ENCODE measurements at places on chromosomes 7 and 10.
A peak's percentile ranks its signal among the peaks of the same experiment; 100 is the strongest.

GRCh38 chr10:55628260-55628701, 732.8 kb downstream of the ZWINT start:
- DNase-seq = no peak

DNA sequence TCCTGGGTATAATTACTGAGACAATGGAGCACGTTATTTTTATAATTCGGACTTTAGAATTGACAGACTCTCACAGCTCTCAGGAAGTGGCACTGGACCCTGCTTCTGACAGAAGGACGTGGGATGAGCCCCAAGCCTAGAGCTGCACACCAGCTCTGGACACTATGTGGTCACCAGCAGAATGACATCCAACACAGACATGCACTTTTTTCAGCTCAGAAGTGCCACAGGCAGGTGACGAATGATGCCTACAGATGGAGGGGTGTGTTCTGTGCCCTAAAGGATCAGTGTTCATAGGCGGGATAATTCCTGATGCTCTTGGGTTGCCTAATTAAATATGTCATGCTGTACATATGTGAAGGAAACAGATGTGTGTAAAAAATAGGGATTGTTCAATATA, 87.9 kb downstream of the VIPR2 start:
- no peak for DNase-seq

DNA sequence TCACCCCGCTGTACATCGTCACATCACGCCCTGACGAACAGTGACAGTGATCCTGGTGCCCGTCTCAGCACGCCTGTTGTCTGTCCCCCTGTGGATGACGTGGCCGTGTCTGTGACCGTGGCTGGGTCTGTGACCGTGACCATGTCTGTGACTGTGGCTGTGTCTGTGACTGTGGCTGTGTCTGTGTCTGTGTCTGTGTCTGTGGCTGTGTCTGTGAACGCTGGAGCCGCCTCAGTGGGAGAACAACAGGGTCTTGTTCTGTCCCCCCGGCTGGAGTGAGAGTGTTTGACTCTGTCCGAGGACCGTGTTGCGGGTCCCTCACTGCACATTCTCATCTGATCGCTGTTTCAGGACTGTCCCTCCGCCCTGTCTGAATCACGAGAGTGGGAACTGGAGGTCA, 202.2 kb downstream of the TCERG1L start:
- no peak for DNase-seq

GRCh38 chr10:114541081-114541796, 116.8 kb downstream of the ABLIM1 start:
- peak; percentile 70 for DNase-seq

DNA sequence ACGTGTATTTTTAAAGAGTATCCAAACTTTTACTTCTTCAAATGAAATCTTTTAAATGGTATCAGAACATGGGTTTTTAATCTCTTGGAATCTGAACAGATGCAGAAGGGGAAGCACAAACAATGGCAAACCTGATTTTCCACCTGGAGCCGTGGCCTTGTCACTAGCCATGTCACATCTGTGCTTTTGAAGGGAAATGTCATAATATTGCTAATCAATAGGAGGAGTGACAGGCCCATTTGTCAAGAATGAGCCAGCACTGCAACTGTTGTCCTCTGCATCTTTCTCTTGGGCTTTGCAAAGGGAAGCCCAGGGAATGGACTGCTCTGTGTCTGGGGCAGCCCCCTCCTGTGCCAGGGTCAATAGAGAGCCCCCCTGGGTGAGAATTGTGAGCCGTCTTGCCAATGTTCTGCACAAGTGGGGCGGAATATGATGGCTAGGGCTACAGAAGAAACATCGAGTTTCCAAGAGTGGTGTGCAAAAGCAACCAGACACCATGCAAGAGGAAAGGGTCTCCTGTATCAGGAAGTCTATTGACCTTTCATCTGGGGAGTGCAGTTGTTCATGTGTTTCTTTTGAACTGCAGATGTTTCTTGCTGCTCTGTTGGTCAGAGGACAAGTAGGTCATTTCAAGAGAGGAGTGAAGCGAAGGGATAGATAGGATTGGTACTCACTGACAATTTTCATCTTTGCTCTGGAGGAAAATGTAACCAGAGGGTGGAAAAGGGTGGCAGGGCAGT, 181.8 kb upstream of the NPVF start:
- no peak for DNase-seq

- DNase-seq = no peak
Observed at GRCh38 chr10:47451998-47452494, 31.9 kb downstream of the ANXA8 start.

DNA sequence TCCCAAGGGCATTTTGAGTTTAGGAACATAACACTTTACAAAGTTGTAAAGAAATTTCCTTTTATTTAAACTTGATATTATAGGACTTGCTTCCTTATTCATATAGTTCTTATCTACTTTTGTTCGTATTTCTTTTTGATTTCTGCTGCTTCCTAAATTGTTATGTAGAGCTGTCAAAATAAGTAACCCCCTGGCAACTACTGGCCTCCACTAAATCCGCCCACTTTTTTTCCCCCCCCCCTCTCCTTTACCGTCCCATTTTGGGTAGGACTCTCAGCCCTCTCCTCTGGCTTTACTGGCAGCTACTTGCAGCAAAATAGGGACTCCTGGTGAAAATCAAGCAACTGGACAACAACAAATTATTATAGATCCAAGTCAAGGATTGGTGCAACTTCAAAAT, 1.1 kb downstream of the SP4 start:
- DNase-seq = no peak

- no peak for DNase-seq
Observed at GRCh38 chr7:73976761-73977618, 51.0 kb upstream of the ELN start.

GRCh38 chr7:76403780-76404494, 5.6 kb downstream of the SSC4D start:
- no peak for DNase-seq

DNA sequence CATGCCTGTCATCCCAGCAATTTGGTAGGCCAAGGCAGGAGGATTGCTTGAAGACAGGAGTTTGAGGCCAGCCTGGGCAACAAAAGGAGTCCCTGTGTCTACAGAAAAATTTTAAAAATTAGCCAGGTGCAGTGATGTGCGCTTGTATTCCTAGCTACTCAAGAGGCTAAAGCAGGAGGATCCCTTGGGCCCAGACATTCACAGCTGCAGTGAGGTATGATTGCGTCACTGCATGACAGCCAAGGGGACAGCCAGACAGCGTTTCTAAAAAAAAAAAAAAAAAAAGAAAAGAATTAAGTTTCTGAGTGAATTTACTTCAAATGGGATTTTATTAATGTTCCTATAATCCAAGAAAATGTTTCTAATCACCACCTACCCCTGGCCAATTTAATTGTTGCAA, 87.4 kb upstream of the RNF148 start:
- DNase-seq = no peak

GRCh38 chr7:73858807-73859206, 2.2 kb upstream of the TMEM270 start:
- DNase-seq = no peak

GRCh38 chr10:122290833-122291532, 19.9 kb downstream of the BTBD16 start:
- DNase-seq = no peak

GRCh38 chr10:34607894-34608293, 207.2 kb downstream of the PARD3 start:
- DNase-seq = peak; percentile 27

DNA sequence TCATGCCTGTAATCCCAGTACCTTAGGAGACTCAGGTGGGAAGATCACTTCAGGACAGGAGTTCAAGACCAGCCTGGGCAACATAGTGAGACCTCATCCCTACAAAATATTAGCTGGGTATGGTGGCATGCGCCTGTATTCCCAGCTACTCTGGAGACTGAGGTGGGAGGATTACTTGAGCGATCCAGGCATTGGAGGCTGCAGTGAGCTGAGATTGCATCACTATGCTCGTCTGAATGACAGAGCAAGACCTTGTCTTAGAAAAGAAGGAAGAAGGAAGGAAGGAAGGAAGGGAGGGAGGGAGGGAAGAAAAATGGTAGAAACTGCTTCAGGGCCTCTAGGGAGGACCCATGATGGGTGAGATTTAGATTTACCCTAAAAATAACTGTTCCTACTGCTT, 112.3 kb downstream of the SPDYE5 start:
- DNase-seq = no peak

- DNase-seq = peak; percentile 34
Observed at GRCh38 chr10:56537984-56538383, 176.9 kb upstream of the ZWINT start.

DNA sequence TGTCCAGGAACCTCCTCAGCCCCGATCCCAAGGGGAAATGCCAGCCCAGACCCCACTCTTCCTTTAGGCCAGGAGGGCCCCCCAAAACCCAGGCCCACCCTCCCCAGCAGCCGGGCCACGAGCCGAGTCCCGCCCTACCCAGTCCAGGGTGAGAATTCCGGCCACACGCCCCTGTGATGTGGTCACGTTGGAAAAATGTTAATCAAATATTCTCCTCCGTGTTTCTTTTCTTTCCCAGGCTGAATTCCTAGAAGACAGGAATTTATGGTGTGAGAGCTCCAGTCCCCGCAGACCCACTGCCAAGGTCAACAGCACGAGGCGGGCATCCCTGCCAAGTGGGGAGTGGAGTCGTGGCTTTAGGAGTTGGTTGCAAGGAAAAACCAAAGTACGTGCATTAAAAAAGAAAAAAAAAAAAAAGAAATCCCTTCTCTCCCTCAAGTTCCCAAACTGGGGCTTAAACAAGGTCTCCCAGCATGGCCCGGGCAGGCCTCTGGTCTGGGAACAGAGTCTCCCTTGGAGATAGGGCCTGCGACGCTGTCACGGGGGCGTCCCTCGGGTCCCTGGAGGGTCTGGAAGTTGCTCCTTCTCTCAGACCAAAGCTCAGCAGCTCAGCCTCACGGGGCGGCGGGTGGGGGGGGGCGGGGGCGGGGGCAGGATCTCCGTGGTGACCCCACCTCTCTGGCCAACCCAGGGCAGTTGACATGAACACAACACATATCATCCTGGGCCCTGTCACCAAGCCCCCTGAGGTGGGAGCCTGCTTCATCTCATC, 28.1 kb upstream of the ELN start:
- peak; percentile 98 for DNase-seq

DNA sequence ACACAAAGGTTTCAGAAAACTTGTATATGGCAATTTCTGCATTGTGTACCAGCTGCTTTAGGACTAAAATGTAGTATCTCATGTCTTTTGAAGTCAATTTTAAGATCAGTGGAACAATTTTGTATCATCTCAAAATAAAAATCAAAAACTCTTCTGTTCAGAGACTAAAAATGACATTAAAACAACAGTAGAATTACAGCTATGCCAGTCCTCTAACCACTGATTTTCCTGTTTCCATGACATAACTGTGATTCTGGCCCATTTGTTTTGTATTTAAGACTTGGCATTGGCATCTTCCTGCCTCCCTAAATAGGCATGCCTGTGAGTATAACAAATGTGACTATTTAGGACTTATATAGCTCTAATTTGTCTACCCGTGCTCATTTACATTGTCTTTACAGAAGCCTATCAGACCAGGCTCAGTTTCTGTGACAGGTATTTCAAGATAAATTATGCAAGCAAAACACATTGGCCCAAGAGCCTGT, 29.1 kb upstream of the VPS41 start:
- DNase-seq = no peak

- peak; percentile 67 for DNase-seq
Observed at GRCh38 chr7:28389504-28390395, 22.6 kb upstream of the CREB5 start.

DNA sequence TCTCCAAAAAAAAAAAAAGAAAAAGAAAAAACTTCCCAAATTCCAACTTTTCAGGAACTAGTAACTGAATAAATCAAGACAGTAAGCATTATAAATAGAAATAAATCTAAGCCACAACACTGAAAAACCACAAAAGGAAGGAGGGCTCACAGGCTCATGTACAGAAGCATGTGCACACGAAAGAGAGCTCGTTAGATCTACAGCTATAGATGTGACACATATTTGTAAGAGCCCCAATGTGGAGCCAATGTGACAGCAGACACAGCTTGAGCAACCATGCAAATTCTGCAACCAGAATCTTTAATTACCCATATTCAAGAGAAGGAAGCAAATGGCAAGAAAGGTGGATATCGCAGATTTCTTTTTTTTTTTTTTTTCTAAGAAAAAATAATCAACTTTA, 94.7 kb downstream of the SORBS1 start:
- DNase-seq = no peak

GRCh38 chr10:70093335-70093944, 39.2 kb downstream of the AIFM2 start:
- no peak for DNase-seq

DNA sequence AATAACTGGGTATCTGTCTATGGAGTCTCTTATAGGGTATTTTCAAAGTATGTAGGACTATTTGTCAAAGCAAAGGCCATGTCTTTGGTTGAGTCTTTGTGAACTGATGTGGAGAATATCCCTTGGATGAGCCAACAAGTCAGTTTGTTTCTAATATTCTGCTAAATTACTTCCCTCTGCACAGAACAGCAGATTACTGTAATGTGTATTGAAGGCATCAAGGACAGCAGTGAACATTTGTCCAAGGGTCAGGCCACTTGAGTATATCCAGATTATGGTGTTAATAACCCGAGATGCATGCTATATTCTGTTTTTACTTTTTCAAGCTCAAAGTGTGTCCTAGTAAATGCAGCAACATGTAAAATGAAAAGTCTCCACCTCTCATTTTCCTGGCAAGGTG, 144.2 kb upstream of the GLI3 start:
- no peak for DNase-seq

GRCh38 chr10:112490545-112490944, 43.5 kb downstream of the VTI1A start:
- DNase-seq = peak; percentile 46

DNA sequence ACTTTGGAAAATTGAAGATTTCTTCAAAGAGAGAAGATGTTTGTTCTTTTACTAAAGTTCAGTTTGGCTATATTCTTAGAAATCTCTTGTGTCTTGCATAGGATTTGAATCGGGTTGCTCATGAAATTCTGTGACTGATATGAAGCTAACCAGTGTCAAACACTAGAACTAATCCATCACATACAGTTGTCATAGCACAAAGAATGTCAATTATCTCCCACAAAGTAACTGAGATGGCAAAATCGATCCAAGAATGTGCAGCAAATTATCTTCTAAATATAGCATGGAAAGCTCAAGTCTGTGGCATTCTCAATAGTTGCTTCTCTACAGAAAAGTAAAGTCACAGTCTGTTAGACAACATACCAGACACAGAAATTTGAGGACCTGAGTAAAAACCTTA, 768.1 kb upstream of the LRRN3 start:
- peak; percentile 11 for DNase-seq

- no peak for DNase-seq
Observed at GRCh38 chr10:95573964-95574604, 12.9 kb upstream of the SORBS1 start.

GRCh38 chr10:43965033-43965917, 316.6 kb upstream of the ZNF32 start:
- peak; percentile 87 for DNase-seq

GRCh38 chr7:49089717-49090116, 165.4 kb downstream of the CDC14C start:
- no peak for DNase-seq

- no peak for DNase-seq
Observed at GRCh38 chr10:113823389-113823788, 30.5 kb downstream of the DCLRE1A start.

GRCh38 chr10:96686514-96686913, 33.8 kb downstream of the PIK3AP1 start:
- DNase-seq = no peak

Data from EH (cell line).